ENCODE measurements at places on chromosomes 1 and 21. TPM values are rescaled to one million over a fixed set of nuclear protein-coding genes. Genes with fewer than 3 reads are reported as not detected.

Gene CD52
- total RNA-seq, result not detected

GRCh38 chr1:233503366-233503954, 110.4 kb upstream of the KCNK1 start:
- DNase-seq, result no peak

GRCh38 chr1:212902054-212902453, 44.0 kb downstream of the FLVCR1 start:
- DNase-seq, result no peak

DNA sequence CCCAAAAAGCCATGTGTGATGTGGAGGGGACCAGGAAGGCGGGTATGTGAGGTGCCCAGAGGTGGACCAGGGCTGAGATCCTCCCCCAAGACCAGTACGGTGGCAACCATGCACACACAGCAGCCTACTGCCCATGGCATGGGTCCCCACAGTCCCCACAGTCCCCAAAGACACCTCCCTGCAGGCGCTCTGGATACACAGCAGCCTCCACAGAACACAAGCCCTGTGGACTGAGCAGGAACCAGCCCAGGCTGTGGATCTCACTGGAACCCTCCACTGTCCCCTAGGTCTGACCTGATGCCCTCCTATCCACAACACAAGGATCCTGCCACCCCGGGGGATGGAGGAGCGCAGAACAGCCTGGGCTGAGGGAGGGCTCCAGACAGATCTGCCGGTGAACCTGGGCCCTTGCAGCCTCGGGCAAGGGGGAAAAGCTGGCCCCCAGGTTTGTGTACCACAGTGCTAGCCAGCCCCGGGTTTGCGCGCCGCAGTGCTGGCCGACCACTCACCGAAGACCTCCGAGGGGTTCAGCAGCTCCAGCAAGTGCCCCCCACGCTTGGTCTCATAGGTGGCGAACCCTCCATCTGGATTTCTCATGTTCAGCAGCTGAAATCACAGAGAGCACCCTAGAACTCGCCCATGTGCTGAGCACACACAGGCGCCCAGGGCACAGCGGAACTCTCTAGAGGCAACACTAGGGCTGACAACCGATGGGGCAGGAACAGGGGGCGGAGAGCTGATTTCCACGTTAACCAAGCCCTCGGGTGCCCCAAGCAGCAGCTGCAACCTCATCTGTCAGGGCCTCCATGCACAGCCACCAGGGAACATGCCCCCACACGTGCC, 22.1 kb upstream of the SPATC1L start:
- no peak for DNase-seq

GRCh38 chr1:178005450-178005849, 35.6 kb upstream of the SEC16B start:
- no peak for DNase-seq

- DNase-seq, result no peak
Observed at GRCh38 chr1:98949621-98950020, 55.0 kb downstream of the PLPPR5 start.

Gene INKA2
- total RNA-seq, result 2.7 TPM

GRCh38 chr1:230611128-230611877, 31.0 kb upstream of the COG2 start:
- no peak for DNase-seq

DNA sequence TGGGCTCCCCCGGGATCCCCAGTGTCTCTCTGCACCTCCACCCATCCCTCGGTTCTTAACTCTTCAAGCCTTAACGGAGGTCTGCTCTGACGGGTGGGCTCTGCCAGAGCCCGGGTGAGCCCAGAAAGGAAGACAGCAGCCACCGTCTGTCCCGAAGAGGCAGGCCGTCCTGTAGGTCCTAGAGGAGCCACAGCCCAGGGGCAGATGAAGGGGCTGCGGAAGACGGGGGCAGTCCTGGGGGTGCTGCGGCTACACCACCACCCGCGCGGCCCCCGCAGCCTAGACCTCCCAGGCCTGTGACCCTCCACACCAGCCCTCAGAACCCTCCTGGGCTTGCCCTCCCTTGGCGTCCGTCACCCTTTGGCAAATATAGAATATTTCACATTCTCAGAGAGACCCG, 71.0 kb downstream of the UMODL1 start:
- DNase-seq, result no peak

GRCh38 chr1:22745669-22746585, 35.3 kb downstream of the EPHB2 start:
- no peak for DNase-seq

DNA sequence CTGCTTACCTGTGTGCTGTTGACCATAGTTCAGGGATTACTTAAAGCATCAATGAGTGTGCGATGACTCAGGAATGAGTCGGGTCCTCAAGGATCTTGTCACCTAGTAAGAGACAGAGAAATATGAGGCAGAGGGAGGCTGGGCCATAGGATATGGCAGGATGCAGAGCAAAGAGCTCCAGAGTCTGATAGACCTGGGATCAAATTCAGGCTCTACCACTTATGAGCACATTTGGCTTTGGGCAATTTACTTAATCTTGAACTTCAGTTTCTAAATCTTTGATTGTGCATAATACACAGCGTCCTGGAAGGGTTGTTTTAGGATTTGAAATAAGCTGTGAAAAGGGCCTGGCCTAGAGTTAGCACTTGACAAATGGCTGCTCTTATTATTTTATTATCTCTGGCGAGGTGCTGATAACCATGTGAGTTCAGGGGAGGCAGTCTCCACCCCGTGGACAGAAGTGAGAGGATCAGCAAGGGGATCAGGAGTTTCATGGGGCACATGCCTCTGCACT, 94.5 kb downstream of the ROR1 start:
- DNase-seq, result no peak

DNA sequence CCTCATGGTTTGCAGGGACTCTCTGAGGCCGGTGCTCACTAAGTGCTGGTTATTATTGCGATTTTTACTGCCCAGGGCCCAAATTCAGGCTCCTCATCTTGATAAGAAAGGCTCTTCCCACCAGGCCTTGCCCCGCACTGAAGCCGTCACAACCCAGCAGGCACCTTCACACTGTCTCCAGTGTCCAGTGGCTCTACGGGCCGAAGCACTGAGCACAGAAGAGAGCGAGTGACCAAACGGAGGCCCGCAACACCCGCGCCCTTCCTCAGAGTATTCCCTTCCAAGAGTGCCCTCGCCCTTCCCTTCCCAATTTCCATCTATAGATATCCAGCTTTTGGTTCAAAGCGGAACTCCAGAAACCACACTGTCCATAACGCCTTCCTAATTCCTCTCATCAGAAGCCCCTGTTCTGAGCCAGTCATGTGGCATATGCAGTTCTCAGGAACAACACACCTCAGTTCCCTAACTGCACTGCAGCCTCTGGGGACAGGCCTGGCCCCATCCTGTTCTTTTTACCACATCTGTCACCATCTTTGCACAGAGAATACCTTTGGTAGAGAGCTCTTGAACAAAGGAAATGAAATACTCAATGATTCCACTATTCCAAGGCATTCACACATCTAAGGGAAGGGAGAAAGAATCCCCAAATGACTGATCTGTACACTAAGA, 15.1 kb downstream of the FALEC start:
- DNase-seq, result no peak

DNA sequence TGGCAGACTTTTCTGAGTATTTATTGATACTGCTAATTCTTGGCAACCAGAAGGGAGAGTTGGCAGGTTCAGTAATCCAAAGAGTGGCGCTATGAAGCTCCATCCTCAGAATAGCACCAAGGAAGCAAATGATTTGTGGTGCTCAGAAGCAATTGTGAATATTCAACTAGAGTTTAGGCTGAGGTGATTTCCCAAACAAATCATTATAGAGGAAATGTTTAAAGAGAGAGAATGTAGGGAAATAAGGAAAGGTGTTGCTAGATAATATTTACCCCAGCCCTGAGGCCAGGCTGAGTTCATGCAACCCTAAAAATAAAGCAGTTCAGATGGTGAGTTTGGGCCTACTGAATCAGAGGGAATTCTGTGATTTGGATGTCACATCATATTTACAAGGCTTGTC, 363.4 kb upstream of the PLXNA2 start:
- DNase-seq, result no peak

GRCh38 chr1:184533915-184534314, 147.1 kb downstream of the C1orf21 start:
- DNase-seq, result no peak

Gene DOP1B
- total RNA-seq, result 14.5 TPM

Gene S100A7
- not detected for total RNA-seq

Gene DMRTA2
- 0.18 TPM for total RNA-seq

DNA sequence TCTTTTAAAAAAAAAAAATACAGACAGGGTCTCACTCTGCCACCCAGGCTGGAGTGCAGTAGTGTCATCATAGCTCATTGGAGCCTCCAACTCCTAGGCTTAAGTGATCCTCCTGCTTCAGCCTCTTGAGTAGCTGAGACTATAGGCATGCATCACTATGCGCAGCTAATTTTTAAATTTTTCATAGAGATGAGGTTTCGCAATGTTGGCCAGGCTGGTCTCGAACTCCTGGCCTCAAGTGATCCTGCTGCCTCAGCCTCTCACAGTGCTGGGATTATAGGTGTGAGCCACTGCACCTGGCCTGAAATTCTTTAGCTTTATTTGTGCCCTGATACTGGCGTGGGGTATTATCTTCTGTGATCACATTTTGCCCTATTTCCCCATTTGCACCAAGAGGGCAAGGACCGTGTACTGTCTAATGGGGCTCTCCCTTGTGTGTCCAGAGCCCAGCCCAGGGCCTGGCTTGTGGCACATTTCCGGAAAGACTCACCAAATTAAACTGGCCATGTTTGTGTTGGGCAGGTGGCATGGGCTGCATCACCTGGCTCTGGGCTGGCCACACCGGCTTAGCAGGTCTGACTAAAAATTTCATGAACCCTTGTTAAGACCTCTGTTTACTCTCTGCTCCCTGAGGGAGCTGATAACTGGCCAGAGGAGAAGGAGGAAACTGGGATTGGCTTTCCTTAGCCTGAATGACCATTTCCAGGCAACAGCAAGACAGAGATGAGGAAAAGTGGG, 32.2 kb downstream of the TRIM62 start:
- no peak for DNase-seq

DNA sequence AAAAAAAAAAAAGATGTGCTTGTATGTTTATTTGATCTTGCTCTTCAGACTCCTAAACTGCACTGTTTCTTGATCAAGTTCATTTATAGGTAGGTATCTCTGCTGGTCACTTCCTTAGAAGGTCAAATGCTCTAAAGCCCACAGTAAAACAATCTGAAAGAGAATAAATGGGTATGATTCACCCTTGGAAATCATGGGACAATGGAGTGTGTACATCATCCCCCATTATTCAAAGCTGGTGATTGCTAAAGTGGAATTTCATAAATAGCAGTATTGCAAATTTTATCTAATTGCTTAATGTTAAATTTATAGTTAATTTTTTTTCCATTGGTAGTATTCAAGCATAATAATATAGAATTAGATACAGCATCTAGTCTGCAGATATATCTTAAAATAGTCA, 53.4 kb downstream of the MIER1 start:
- no peak for DNase-seq

Gene KLHDC8A
- 46.7 TPM for total RNA-seq

GRCh38 chr1:66119148-66119547, 326.5 kb downstream of the PDE4B start:
- DNase-seq, result no peak

DNA sequence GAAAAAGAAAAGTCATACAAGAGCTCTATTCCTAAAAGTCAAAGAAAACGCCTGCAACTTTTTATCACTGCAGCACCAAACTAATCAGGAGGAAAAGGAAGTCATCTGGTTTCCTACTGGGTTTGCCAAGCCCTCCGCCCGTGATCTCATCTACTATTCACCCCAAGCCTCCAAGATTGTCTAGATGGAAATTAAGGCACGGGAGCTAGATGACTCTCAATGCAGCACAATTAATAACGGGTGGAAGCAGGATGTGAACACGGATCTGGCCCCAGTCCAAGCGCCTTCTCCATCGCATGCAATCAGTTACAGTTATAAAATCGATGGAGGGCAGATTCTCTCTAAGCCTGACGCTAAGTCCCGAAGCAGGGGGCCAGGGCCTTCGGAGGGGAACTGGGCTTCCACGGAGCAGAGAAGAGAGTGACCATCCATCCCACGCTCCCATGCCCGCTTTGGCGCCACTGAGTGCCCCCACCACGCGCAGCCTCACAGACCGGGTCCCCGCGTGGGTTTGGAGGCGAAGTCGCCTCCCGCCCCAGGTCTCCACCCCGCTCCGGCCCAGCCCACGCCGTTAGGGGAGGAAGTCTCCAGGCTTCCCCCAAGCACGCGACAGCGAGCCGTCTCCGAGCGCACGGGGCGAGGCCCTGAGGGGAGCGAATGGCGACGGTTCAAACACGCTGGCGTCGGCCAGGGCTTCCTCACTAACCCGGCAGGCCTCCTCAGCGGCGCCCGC, 1.8 kb downstream of the HSF2BP start:
- DNase-seq, result no peak

Gene SAMD13
- 2.3 TPM for total RNA-seq

GRCh38 chr1:119181218-119181617, 40.8 kb upstream of the WARS2 start:
- no peak for DNase-seq

GRCh38 chr1:41847733-41848132, 71.0 kb downstream of the HIVEP3 start:
- no peak for DNase-seq

Gene C1orf74
- total RNA-seq, result 3.2 TPM

DNA sequence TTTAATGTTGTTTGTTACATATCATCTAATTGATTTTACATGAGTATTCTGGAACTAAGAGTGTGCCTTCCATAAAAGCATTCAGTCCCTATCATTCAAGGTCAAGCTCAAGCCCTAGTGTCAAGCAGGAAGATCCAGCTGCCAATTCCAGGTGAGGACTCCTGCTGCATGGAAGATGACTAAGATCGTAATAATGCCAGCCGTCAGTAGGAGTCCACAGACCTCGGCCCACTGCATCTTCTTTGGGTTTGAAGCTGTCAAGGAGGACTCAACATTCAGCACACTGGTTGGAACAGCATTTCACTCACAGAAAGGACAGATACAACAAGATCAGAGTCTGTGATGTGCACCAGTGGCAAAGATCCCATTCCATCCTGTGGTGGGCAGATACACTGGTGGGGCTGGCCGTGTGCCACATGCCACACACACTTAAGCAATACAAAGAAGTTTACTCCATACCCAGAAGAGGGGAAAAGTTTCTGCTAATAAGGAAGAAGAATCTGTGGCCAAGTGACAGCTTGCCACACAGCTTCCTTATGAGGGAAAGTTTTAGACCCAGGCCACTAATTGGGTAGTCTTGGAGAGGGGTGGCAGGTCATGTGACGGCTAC, 160.4 kb downstream of the PIK3R3 start:
- no peak for DNase-seq

Gene KCNK1
- 0.56 TPM for total RNA-seq

GRCh38 chr21:15252431-15252830, 187.6 kb upstream of the NRIP1 start:
- DNase-seq, result no peak
